ENCODE measurements at places on chromosomes 12 and 14. TPM values are rescaled to one million over a fixed set of nuclear protein-coding genes. Genes with fewer than 3 reads are reported as not detected.

The LHX5 gene
- not detected for total RNA-seq

The CCDC38 gene
- total RNA-seq, result 0.04 TPM

DNA sequence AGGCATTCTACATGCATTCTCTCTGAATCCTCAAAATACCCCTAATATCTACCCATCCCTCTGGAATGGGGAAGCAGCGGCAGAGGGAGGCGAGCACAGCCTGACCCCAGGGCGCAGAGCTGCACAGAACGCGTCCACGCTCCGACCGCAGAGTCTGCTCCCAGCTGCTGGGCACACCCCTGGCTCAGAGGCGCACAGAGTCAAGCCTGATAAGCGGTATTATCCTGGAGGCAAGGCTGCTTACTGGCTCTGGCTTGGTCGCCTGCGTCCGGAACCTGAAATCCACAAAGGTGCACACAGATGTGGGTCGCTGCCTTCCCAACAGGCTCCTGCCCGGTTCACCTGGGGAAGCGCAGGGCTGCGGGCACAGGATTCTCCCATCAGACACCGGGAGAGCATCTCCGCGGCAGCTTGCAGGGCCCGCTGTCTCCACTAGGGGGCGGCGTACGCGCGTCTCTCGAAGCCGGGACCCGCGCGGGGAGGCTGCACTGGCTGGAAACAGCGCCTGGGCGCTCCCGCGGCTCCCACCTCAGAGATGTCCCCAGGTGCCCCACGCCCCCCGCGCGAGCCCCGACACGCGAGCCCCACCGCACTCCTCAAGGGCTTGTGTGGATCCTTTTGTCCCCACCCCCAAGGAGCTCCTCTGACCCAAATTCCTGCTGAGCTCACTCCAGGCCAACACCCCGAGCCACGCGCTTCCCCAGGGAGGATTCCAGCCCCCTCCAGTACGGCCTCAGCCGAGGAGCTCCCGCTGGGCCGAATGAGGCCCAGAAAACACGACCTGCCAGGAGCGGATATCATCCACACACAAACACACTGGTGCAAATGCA is 120.1 kb upstream of the FZD10 start:
- no peak for DNase-seq

GRCh38 chr14:99286761-99287160 is 14.8 kb upstream of the BCL11B start:
- no peak for DNase-seq

The ST8SIA1 gene
- total RNA-seq, result 6.4 TPM

- no peak for DNase-seq
Measured at GRCh38 chr12:77060136-77060882, 5.1 kb downstream of the E2F7 start.

The GALNT16 gene
- 8.6 TPM for total RNA-seq

DNA sequence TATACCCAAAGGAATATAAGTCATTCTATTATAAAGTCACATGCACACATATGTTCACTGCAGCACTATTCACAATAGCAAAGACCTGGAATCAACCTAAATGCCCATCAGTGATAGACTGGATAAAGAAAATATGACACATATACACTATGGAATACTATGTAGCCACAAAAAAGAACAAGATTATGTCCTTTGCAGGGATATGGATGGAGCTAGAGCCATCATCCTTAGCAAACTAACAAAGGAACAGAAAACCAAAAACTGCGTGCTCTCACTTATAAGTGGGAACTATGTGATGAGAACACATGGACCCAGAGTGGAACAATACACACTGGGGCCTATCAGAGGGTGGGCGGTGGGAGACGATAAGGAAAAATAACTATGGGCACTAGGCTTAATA is 21.3 kb downstream of the FBXO21 start:
- DNase-seq, result no peak

GRCh38 chr12:26056335-26056734 is 68.5 kb downstream of the BHLHE41 start:
- DNase-seq, result no peak

The CCDC85C gene
- 12.9 TPM for total RNA-seq

DNA sequence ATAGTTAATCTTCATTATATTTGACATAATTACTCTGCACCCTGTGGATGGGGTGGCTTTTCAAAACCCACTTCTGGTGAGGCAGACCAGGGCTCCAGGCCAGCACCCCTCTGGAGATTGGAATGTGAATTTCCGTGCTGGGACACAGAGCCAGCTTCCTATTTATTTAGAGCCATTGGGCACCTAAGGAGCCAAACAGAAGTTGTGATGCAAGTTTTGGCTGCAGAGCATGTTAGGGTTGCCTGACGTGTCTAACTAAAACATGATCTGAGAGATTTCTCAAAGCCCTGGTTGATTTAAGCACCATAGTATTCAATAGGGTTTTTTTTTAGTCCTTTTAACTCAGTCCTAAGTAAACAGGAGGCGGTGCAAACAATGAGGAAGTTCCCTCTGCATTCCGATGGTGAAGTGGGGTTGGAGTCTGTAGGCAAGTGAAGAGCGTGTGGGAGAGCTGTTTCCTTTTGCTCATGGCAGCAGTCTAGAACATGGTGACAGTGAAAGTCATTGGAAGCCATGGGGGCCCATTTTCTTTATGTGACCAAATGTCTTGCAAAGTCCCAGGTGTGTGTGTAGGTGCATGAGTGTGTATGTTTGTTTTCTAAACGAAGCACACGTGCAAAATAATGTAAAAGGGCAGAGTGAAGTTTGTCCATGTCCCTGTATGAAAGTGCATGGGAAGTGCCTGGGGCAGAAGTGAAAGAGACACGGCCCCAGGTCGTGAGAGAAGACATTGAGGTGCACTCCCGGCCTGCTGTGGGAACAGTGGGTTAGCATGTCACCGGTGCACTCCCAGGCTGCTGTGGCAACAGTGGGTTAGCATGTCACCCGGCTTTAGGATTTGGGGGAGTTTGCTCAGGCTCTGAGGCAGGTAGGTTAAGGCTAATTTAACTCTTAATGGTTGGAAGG is 117.7 kb downstream of the PRKCH start:
- no peak for DNase-seq

Data from SJCRH30 (cell line).